ENCODE measurements at places on chromosomes 6 and 20.

DNA sequence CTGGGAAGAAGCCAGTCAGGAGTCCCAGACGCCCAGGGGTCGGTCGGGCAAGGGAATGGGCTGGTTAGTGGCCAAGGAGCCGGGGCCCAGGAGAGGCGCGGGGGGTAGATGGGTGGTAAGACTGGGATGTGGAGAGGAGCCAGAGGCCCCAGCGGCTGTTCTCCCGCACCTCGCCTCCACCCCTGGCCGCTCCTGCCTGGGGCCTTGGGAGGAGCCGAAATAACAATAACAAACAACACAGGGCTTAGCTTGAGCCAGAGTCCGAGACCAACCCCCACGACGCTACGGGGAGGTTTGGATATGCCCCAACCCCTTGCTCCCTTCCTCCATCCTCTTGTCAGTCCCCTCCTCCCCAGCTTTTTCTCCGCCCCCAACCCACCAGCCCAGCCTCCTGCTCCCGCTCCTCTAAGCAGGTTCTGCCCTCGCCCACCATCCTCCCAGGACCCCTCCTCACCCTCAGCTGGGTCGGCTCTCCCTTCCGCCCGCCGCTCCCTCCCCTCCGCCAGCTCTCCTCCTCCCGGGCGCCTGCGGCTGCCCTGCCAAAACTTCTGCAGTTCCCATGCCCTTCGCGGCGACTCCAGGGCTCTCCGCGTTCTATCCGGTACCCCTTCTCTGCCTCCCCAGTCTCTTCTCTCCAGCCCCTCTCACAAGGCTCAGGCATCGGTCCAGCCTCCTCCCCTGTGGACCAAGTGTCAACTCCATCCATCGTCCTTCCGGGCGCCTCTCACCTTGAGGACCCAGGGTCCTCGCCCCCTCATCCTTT lies 1.1 kb downstream of the RNF39 start:
- no peak for DNase-seq

- DNase-seq: peak; percentile 37
Measured at GRCh38 chr6:137309078-137309762, 90.0 kb upstream of the IFNGR1 start.

DNA sequence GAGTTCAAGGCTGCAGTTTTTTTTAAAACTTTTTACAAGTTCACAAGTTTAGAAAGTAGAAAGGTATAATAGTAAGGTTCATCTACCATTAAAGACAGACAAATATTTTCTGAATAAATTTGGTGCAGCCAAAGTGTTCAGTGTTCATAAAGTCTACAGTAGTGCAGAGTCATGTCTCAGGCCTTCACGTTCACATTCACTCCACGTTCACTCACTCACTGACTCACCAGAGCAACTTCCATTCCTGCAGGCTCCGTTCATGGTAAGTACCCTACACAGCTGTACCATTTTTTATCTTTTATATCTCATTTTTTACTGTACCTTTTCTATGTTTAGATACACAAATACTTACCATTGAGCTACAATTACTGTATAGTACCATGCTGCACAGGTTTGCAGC lies 67.6 kb downstream of the B4GALT5 start:
- DNase-seq: no peak

- DNase-seq: no peak
Measured at GRCh38 chr6:69138893-69139494, 503.9 kb downstream of the ADGRB3 start.

- DNase-seq: no peak
Measured at GRCh38 chr6:105794239-105794638, 291.9 kb upstream of the PRDM1 start.

GRCh38 chr6:78850621-78851020 lies 16.7 kb upstream of the IRAK1BP1 start:
- no peak for DNase-seq

DNA sequence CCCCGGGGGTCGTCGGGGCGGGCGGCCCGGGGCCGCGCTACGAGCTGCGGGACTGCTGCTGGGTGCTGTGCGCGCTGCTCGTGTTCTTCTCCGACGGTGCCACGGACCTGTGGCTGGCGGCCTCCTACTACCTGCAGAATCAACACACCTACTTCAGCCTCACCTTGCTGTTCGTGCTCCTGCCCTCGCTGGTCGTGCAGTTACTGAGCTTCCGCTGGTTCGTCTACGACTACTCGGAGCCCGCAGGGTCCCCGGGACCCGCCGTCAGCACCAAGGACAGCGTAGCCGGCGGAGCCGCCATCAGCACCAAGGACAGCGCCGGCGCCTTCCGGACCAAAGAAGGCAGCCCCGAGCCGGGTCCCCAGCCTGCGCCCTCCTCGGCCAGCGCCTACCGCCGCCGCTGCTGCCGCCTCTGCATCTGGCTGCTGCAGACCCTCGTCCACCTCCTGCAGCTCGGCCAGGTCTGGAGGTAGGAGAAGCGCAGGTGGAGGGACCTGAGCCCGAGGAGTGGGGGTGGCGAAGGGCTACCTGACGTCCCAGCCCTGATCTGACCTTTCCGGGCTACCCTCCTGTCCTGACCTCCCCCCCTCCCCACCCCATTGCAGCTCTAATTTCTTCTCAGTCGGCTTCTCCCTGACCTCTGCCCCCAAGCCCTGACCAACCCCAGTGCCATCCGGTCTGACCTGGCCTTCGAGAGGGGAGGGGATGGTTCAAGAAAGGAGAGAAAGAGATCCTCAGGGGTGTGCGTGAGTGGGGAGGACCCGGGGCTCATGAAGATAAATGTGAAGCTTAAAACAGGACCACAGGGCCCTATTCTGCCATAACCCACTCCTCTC lies 558 bp downstream of the XKR7 start:
- peak; percentile 38 for DNase-seq

DNA sequence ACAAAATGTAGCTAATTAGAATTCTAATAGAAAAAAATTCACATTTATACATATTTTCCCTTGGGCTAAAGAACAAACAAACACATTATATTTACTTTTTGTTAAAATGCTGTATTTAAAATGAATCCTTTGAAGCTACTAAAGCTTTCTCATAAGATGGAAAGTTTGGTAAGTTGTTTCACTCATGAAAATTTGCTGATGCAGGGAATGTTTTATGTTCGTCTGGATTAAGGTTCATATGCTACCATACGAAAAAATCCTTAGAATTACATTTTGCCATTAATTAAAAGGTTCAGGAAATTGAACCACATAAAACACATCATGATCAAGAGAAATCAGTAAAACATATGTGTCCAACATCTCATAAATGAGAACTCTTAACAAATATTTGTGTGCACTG lies 62.2 kb downstream of the SMLR1 start:
- no peak for DNase-seq

- DNase-seq: no peak
Measured at GRCh38 chr20:56914532-56914931, 285.4 kb downstream of the TFAP2C start.

- DNase-seq: no peak
Measured at GRCh38 chr6:51077821-51078518, 259.3 kb downstream of the TFAP2B start.

DNA sequence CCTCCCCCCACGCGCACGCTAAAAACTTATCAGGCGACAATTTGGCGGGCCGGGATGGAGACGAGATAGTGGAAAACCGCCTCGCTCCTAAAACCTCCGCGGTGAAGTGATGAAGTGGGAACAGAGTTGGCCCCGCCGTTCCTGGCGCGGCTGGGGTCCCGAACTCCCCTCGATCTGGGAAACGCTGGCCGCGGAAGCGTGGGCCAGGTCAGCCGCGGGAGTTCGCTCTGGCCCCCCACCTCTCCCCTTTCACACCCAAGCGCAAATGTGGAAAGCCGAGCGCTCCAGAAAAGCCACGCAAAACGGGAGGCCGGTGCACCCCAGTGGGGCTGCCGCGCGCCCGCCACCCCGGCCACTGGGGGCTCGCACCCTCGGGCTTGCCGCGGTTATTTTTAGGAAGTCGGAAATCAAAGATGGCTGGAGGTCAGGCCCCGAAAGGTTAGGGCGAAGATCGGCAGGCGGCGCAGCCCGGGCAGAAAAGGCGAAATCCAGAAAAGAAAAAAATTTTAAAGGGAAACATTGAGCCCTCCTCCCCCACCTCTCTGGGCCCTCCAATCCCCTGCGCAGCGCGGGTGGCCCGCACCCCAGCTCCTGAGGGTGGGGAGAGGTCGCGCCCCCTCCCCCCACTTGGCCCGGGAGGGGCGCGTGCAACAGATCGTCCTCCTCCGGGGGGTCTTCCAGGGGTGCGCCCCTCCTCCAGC lies 1.0 kb downstream of the SALL4 start:
- no peak for DNase-seq

DNA sequence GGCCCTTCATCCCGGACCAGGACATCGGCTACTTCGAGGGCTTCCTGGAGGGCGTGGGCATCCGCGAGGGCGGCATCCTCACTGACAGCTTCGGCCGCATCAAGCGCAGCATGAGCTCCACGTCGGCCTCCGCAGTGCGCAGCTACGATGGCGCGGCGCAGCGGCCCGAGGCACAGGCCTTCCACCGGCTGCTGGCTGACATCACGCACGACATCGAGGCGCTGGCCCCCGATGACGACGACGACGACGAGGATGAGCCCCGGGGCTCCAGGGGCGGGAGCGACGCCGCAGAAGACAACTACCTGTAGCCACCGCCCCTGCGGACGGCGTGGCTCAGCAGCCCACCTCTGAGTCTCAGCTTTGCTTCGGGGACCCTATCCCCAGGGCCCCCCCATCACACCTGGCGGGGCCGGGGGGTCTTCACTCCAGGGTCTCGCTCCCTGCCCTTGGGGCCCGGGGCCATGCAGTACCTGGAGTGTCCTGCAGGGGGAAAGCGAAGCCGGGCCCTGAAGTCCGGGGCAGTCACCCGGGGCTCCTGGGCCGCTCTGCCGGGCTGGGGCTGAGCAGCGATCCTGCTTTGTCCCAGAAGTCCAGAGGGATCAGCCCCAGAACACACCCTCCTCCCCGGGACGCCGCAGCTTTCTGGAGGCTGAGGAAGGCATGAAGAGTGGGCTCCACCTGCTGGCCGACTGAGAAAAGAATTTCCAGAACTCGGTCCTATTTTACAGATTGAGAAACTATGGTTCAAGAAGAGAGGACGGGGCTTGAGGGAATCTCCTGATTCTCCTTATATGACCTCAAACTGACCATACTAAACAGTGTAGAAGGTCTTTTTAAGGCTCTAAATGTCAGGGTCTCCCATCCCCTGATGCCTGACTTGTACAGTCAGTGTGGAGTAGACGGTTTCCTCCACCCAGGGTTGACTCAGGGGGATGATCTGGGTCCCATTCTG lies 20.8 kb upstream of the HCK start:
- DNase-seq: peak; percentile 52

GRCh38 chr6:75196081-75196687 lies 9.7 kb downstream of the COL12A1 start:
- DNase-seq: no peak

- DNase-seq: no peak
Measured at GRCh38 chr20:37552415-37552814, 24.7 kb upstream of the BLCAP start.

- DNase-seq: no peak
Measured at GRCh38 chr20:47638851-47639250, 137.2 kb downstream of the NCOA3 start.

DNA sequence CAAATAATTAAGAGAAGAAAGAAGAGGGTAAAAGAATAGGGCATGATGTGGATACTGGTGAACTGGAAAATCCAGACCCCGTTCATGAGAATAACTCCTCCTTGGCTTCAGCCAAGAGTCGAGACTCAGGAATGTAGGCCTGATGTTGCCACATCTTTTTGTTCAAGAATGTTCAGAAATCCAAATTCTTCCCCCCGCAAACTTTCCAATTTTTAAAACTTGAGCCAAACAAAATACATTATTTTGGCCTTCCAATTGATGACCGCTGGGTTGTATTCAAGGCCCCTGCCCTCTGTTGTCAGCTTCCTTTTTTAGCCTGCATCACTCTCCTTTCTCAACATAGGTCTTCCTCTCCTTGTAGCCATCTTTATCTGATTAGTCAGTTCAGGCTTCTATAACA lies 106.1 kb downstream of the TNFAIP3 start:
- DNase-seq: no peak

DNA sequence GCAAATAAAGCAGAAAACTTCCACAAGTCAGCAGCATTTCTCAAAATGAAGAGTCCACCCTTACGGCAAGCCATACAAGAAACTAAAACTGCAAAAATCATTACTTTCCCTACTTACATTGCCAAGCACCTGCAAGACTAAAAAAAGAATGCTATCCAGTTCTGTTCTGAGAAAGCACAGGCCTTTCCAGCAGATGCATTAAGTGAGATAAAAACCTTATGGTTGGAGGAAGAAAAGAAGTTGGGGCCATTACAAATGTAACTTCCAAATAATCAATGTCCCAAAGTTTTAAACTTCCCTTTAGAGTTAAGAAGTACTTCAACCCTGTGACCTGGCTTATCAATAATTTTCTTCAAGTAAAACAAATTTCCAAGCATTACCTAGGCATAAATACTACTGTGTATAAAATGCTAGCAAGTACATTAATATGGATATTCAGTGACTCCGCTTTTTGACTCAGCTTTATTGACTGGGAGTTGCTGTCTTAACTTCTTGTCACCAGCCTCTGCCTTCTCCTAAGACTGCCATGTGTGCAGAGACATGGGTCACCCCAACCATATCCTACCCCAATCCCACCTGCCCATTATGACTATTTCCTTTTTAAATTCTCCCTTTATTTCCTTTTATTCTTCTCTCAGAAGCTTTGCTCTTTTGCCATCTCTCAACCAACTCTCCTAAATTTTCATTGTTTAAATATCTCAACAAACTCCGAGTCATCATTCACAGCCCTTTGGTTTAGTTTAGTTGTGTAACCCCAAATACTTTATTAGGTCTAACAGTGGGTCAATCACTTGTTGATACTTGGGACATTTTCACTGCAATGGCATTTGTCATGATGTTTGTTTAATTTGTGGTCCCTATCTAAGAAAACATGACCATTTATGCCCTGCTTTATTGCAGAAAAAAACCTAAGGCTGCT lies 49.7 kb downstream of the SLC22A23 start:
- DNase-seq: no peak

GRCh38 chr6:105994591-105995390 lies 91.3 kb upstream of the PRDM1 start:
- DNase-seq: no peak

DNA sequence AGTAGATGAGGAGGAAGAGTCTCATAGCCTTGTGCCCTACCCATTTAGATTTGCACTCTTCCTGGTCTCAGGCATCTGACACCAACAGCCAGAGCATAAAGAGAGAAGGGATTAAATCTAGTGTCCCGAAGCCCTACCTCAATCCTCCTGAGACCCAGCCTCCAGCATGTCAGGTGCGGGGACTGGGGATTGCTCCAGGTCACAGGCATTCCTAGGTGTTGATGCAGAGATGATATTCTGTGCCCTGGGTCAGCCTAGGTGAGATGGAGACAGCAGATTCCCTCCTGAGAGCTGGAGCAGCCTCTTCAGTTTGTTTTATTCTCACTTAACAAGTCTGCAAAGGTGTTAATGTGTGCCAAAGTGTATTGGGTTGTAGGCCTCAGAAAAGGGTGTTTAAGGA lies 89.8 kb downstream of the ANKRD6 start:
- no peak for DNase-seq

GRCh38 chr6:42599558-42599957 lies 35.7 kb downstream of the UBR2 start:
- no peak for DNase-seq

DNA sequence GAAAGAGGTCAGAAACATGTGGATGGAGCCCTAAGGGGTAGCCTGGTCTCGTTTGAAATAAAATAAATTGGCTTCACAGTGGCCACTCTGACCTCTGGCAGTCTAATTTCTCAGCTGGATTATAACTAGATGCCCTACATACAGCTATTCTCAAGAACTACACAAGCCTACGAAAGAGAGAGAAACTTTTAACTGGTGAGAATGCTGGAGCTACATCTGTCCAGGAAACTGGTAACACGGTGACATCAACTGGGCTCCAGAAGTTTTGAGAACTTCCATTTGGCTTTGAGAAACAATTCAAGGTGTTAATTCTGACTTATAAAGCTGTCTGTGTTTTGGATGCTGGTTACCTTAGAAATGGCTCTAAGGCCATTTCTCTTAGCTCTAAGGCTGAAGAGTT lies 187.3 kb upstream of the TENT5A start:
- DNase-seq: no peak
